ENCODE measurements at places on chromosomes 16 and 17.

DNA sequence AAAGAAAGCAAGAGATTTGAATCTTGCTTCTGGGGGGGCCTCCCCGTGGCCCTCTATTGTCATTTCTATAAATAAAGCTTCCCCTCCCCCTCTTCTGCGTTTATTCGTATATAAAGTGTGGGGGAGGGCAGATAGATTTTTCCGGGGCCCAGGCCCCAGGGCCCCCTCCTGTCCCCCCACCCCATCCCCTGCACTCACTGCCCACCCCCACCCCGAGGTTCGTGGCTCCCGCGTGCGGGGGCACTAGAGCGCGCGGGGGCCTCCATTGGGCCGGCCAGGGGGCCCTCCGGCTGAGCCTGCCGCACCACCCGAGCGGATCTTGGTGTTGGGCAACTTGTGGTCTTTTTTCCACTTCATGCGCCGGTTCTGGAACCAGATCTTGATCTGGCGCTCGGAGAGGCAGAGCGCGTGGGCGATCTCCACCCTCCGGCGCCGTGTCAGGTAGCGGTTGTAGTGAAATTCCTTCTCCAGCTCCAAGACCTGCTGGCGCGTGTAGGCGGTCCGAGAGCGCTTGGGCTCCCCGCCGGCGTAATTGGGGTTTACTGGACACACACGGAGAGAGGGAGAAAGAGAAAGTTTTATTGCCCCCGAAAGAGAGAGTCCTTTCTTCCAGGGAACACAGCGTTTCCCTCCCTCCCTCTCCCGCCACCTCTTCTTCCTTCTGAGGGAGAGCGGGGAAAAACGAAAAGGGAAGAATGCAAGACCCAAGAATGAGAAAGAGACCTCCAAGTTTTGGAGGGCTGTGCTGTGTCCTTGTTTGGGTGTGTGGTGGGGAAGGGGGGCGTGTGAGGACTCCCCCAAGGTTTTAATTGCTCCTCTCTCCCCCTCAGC, 1.5 kb downstream of the HOXB4 start:
- no peak for DNase-seq

DNA sequence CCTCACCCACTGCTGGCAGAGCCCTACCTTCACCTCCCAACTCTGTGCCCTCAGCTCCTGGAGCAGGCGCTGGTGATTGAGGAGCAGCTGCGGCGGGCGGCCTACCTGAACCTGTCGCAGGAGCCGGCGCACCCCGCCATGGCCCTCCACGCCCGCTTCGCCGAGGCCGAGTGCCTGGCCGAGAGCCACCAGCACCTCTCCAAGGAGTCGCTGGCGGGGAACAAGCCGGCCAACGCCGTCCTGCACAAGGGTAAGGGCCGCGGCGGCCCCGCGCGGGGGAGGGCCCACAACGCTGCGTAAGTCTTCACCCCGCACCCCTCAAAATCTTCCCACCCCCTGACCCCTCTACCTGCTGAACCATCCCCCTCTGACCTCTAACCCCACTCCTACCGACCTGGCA, 7.0 kb downstream of the RNF227 start:
- no peak for DNase-seq

GRCh38 chr17:35548208-35548810, 10.8 kb upstream of the SLFN12L start:
- no peak for DNase-seq

GRCh38 chr17:1197781-1198490, 18.2 kb upstream of the ABR start:
- DNase-seq: no peak

- no peak for DNase-seq
These were observed 565 bp downstream of the MAP3K3 start for GRCh38 chr17:63622574-63623390.

- DNase-seq: no peak
These were observed 108.4 kb downstream of the OR1D5 start for GRCh38 chr17:2954898-2955445.

- DNase-seq: no peak
These were observed 393.5 kb upstream of the MON1B start for GRCh38 chr16:76797457-76797856.

DNA sequence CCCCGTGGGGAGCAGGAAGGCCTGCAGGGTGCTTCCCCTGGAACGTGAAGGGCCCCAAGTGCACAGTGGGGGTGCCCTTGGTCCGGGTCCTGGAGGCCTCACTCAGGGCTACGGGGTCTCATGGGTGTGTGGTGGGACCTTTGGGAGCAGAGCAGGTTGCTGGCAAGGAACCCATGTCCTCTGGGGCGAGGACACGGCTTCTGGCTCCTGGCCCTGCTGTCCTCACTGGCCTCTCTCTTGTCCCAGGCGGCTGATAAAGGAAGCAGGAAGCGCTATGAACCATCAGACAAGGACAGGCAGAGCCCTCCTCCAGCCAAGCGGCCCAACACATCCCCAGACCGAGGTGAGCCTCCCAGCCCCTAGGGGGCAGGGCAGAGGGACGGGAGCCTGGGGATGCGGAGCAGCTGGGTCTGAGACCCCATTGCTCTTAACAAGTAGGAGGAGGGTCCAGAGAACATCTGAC, 9.8 kb upstream of the IL17C start:
- no peak for DNase-seq

DNA sequence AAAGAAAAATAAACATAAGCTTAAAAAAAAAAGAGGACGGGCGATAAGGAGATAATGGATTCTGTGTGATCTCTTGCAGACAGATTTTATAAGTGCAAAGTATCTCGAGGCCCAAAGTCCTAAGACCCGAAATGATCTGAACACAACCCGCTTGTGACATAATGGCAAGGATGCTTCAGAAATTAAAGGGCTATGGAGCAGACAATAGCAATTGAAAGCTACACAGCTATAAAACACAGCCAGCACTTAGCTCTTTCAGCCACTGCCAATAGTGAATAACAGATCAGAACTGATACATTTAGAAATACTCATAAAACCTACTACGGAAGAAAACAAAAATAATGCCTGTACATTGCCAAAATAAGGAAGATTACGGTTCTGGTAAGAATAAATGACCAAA, 117.5 kb downstream of the ZFHX3 start:
- no peak for DNase-seq

DNA sequence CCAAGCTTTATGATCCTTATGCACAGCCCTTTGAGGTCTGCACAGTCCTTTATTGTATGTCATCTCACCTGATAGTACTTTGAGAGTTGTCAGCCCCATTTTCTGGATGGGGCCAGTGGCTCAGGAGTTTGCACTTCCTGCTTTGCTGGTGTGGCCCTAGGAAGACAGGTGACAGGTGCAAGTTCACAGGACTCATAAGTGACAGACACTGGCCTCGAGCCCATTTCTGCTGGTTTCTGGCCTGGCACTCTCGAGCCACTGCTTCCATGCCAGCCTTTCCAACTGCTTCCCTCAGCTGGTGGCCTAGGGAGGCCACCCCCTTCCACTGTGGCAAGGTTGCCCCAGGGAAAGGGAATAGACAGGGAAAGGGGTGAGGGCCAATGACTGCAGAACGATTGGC, 84.4 kb upstream of the CCL1 start:
- DNase-seq: no peak

- DNase-seq: no peak
These were observed 3.5 kb upstream of the UBALD2 start for GRCh38 chr17:76261421-76262215.

DNA sequence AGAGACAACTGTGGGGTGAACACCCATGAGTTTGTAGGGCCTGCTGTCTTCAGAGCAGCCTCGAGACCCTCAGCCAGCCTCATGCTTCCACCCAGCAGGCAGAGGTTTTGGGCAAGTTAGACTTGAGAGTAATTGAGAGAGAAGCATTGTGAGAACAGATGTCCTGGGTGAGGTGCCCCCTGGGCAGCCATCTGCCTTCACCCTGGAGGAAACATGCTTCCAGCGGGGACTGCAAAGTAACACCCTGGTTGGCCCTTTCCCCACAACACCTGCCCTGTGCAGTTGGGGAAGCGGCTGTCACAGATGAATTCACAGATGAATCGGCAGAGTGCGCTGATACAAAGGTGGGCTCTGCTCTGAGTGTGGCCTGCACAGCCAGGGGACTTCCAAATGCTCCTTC, 23.4 kb downstream of the ATPAF2 start:
- DNase-seq: no peak

DNA sequence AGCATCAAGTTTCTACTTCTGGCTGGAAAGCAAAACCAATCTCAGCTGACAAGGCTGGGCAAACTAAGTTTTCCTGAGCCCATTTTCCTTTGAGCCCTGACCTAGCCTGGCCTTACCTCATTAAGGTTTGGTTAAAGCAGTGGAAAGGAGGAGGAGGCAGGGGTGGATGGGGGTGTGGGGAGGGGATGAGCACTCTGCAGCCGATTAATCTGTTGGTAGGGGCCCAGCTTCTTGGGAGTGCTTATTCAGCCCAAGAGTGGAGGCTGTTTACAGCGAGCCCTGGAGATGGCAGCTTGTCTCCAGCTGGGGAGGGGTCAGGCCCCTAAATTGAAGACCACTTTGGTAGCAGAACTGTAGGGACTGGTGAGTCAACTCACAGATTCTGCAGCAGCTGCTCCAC, 12.0 kb downstream of the SMCR8 start:
- no peak for DNase-seq

DNA sequence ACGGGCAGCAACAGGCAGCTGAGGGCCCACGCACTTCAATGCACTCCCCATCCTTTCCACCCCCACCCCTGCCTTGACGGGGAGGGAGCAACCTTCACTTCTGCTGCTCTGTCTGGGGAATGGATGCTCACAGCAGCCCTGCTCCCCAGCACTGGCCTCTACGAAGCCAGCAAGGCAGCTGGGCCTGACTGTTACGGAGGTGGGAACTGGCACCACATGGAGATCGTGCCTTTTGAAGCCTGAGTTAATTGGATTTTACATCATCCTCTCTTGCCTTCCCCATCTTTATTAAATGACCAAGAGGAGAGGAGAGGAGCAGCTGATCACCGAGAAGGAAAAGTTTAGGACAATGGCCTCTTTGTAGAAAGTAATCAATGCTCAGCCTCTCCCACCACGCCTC, 187.0 kb upstream of the RPL38 start:
- DNase-seq: no peak

DNA sequence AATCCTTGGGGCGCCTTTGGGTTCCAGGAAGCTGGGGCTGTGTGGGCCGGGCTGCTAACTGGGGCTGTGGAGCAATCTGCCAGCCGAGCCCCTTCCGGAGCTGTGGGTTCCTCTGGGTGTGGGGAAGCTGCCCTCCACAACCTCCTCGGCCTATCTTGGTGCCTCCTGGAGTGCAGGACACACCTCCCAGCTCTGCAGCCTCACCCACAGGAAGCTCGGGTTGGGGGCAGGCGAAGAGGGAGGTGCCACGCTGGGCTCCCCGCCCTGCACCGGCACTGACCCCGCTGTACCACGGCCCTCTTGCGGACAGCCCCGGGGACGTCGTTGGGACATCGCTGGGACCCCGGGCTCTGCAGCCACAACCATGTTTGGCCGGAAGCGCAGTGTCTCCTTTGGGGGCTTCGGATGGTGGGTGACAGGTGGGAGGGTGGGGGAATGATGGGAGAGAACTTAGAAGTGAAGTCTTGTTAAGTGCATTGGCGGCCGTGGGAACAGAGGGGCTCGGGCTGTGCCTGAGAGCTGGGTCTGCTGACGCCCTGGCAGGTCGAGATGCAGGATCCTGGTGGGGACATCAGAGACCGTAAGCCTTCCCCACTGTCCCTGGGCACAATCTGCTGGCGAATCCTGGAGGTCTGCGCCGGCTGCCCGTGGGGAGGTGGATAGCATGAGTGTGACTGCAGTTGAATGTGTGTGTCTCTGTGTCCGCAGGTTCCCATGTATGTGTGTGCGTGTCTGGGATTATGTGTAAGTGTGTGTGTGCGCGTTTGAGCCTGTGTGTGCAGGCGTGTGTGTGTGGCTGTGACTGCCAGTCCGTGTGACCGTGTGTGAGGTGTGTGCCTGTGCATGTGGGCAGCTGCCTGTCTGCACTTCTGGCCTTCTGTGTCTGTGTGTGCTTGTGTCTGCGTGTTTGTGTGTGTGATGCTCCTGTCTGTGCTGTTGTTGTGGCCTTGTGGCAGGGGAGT, at the start of gene RAP1GAP2:
Gene RAP1GAP2 (plus strand): TSS at position 275 of the 962 bp plus-strand sequence. CDS start 90 bp downstream, at position 365.
- DNase-seq: no peak

- DNase-seq: no peak
These were observed 1.2 kb downstream of the ACSF3 start for GRCh38 chr16:89094880-89095258.

DNA sequence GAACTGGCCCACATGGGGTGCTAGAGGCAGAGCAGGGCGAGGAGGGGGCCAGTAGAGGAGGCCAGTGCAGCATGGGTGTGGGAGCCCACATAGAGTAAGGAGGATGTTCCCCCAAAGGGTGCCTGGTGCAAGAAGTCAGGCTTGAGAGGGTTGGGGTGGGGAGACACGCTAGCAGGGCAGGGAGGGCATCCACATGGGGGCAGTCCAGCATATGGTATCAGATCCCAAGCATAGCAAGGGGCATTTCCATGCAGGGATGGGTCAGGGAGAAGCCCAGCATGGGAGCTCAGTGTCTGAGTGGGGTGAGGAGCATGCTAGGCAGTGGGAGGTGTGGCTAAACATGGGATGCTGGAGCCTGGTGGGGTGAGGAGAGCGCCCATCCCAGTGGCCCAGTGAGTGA, 213.7 kb downstream of the COPRS start:
- DNase-seq: no peak
